ENCODE measurements at places on chromosomes 1 and 21. TPM values are rescaled to one million over a fixed set of nuclear protein-coding genes. Genes with fewer than 3 reads are reported as not detected.

SRSF11 gene
- 518 TPM for polyA plus RNA-seq

FCRL4 gene
- polyA plus RNA-seq, result not detected

SDE2 gene
- polyA plus RNA-seq, result 23.2 TPM

KRTAP12-2 gene
- not detected for polyA plus RNA-seq

CD247 gene
- 0.55 TPM for polyA plus RNA-seq

EXTL1 gene
- 2.0 TPM for polyA plus RNA-seq

RPS6KA1 gene
- polyA plus RNA-seq, result 22.1 TPM

KLHDC8A gene
- polyA plus RNA-seq, result 2.1 TPM

RNU1-3 gene
- polyA plus RNA-seq, result not detected

ETNK2 gene
- polyA plus RNA-seq, result 22.0 TPM

FLVCR1 gene
- 16.1 TPM for polyA plus RNA-seq

OLIG2 gene
- 0.33 TPM for polyA plus RNA-seq

SV2A gene
- polyA plus RNA-seq, result 8.2 TPM

DENND2C gene
- polyA plus RNA-seq, result 3.5 TPM

UBASH3A gene
- polyA plus RNA-seq, result 0.06 TPM
